ENCODE measurements at places on chromosomes 11 and 22.

DNA sequence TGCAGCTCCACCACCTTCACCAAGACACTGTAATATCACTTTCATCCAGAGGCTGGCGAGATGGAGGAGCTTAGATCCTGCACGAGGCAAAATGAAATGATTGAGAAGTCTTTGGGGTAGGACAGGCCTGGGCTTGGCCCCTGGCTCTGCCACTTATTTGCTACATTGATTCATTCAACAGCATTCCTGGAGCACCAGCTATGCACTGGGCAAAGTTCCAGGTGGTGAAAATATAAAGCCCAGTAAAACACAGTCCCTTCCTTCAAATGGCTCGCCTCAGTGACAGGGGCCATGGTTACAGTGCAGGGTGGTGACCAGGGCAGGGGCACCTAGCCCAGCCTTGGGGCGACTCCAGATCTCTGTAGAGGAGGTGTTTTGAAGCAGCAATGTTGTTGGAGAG lies 19.7 kb downstream of the ALX4 start:
- no peak for DNase-seq

- no peak for DNase-seq
These were observed at the start of gene XKR3 for GRCh38 chr22:16824716-16825687. TSS of gene XKR3 (minus strand) at chr22:16825411. CDS start at chr22:16808073, 17,338 bp downstream.

- DNase-seq, result no peak
These were observed 34.4 kb downstream of the MARK2 start for GRCh38 chr11:63873311-63873710.

DNA sequence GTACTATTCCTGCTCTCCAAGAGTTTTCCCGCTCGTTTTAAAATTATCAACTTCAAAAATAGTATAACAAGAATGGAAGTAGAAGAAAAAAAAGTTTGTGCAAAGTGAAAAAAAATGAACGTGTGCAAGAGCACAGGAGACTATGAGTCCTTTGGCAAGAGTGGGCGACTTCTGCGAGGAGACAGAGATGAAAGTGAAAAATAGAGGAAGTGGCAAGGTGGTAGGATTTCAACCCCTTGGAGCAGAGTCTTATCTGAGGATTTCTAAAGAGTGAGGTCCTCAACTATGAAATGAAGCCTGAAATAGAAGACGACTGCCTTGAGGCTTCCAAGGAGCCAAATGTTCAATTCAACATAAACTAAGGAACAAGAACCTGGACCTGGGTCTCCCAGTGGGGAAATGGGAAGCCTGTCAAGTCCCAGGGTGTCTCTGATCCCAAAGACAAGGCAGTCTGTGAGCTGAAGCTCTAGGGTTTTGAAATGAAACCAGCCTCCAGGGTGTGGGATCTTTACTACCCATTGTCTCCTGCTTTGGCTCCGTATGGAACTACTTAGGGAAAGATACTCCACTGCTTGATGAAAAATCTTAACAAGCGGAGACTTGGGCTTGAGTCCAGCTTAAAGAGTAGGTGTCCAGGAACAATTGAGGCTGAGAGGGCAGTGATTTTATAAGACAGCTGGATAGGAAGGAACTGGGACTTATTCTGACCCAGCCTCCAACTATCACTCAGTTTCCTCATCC lies 4.8 kb downstream of the P4HA3 start:
- no peak for DNase-seq

DNA sequence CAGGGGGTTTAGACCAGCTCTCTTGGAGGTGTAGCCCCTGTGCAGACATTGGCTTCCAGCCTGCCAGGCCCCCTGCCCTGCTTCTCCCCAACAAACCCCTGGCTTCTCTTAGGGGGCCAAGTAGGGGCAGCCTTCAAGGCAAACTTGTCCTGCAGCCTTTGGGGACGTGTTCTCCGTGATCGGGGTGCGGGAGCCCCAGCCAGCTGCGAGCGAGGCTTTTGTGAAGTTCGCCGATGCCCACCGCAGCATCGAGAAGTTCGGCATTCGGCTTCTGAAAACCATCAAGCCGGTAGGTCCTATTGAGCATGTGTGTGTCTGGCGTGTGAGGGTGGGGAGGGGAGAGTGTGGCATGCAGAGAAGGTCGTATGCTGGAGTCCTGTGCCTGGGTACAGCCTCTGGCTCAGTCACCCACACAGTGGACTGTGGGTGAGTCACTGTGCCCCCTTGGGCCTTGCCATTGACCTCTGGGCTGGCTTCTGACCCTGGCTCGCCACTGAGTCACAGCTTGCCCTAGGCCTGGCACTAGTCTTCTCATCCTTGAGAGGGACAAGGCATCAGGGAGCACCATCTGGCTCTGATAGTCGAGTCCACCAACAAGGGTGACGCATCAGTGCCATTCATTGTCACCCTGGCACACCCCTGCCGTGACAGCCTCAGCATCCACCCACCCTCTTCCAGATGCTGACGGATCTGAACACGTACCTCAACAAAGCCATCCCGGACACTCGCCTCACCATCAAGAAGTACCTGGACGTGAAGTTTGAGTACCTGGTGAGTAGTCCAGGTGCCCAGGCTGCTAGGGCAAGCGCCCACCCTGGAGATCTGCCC lies 11.4 kb downstream of the SLC16A8 start:
- no peak for DNase-seq

GRCh38 chr11:126755526-126755925 lies 245.0 kb downstream of the KIRREL3 start:
- no peak for DNase-seq

DNA sequence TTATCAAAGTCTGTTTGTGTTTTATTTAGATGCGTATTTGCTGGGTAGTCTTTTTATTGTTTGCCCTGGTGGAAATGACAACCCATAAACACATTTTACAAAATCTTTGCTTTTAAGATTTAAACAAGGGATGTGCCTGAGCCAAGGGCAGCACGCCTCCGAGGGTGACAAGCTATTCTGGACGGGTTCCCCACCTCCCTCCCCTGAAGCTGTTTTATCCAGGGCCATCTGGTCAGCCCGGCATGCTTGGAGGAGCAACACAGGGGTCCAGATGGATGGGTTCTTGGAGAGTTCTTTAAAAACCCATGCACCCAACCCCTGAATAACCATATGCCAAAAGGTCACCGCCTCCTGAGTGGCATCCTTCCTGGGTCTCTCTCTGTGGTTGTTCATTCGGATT lies 408.9 kb downstream of the OPCML start:
- no peak for DNase-seq

GRCh38 chr22:46879083-46879482 lies 116.6 kb downstream of the TBC1D22A start:
- DNase-seq, result no peak

DNA sequence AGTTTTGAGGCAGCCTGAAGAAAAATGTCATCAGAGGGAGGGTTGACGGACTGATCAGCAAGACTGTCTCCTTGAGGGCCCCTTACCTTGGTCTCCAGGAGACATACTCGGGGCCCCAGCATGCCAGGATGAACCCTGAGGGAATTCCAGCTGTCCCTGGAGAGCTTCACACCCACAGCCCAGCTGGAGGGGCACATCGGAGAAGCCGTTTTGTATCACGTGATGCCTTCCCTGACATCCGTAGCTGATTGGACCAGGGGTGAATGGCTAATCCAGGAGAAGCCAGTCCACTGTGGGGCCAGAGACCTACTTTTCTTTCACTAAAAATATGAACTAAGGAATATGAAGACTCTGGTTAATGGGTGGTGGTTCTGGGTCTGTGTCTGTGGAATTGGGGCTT lies 86.0 kb upstream of the TP53I11 start:
- no peak for DNase-seq

- no peak for DNase-seq
These were observed 28.7 kb upstream of the PICK1 start for GRCh38 chr22:38028344-38029130.

GRCh38 chr22:16609548-16610261 lies 17.1 kb upstream of the CCT8L2 start:
- no peak for DNase-seq

DNA sequence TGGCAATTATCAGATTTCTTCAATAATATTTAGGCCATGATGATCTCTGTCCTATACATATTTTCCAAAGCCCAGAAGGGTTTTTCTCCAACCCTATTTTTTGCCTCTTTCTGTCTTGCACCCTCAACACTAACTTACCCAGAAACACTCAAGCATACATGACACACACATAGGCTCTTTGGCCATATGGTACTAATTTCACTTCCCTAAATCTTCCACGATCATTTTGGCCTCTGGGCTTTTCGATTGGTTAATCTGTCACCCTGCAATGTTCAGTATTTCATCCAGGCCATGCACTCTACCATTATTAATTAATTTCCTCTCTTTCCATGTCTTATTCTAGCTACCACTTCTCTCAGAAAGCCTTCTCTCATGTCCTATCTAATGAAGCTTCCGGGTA lies 59.8 kb downstream of the LUZP2 start:
- DNase-seq, result no peak

GRCh38 chr11:61922539-61922938 lies 5.2 kb upstream of the RAB3IL1 start:
- DNase-seq, result peak; percentile 90

DNA sequence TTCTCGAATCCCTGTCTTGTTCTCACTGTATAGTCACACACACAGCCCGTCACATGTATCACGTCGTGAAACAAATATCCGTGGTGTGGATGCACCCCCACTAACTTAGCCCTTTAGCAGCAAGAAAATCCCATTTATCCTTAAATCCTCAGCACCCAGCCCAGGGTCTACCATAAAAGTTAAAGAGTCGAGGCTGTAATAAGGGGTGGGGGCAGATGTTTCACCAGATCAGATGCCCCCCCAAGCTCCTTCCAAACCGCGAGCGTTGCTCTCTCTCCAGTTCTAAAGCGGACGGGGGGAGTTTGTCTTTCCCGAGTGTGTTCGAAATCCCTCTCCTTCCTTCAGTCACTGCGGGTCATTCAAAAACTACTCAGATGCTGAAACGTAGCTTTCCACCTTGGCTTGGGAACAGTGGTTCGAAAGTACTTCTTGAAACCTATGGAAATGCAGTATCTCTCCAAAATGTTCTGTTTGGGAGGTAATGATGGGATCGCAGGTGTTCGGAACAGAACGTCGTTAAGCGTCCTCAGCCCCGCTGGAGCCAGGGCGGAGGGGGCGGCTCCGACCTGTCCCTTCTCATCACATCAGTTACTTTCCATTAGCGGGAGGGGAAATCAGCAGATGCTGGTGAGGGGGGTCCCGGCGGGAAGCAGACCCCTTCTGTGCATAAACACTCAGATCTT lies 156.2 kb downstream of the BRD1 start:
- no peak for DNase-seq

- no peak for DNase-seq
These were observed 15.1 kb downstream of the PLEKHA7 start for GRCh38 chr11:16999116-16999515.

DNA sequence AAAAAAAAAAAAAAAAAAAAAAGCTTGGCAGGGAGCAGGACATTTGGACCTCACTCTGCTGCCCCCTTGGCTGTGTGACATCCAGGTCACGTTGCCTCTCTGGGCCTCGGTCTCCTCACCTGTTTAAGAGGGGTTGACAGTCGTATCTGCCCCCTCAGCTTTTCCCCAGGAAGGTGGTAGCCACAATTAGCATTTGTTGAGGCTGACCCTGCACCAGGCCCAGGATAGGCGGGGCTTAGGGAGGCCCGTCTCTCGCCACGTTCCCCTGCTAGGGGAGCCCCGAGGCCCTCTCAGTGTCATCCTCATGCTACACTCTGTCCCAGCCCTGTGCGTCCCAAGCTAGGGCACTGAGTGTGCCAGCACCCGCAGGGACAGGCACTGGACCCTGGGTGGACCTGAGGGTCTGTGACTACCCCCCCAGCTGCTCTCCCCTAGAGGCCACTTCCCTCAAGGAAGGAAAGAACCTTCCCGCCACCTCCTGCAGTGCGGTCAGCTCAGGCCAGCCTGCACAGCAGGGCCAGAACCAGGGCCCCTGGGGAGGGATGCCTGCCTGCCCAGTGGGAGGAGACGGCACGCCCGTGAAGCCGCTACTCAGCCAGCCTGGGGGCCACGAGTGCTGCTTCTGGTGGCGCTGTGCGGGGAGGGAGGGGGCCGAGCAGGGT lies 38.5 kb upstream of the PPARA start:
- DNase-seq, result no peak

DNA sequence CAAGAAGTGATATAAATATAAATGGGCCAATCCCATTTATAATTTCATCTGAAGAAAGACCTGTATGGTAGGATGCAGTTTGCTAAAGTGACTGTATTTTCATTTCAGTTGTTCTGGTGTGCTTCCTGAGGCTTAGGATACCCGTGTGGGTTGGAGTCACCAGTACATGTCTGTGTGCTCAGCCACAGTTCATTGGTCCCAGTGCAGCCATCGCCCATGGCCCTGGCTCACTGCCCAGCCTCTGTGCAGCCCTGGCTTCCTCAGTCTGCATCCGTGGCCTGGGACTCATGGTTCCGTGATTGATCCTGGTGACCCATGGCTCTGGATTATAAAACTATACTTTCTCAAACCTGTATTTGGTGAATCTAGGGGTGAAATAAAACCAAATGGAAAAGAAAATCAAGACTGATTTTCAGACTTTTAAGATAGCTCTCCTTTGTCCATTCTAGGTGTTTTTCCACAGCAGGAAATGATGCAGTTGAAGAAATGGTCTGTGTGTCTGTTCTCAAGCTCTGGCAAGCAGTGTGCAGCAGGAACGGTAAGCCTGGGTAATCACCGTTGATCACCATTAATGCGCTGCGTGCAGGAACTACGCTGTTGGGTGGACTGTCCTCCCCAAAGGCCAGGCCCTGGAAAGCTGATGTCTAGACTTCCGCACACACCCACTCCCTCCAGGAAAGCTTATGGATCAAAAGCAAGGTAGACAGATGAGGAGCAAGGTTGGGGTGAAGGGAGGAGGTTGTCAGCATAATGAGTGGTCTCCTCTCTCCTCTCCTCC lies 27.2 kb downstream of the TTC12 start:
- no peak for DNase-seq

DNA sequence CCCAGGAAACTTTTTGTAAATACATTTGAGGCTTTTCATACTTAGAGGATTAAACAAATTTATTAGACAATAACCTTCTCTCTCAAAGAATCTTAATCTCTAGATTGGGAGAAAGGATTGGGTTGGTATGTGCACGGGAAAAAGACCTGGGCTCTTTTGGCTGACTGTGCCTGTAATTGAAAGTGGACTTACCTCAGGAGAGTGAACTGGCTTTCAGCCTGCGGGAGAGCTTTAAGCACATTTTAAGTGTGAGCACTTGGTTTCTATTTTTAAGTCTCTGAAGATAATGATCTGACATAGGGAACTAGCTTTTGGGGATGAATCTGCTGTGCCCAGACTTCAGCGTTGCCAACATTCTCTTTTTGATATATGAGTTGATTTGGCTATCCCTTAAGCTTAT lies 35.8 kb downstream of the UVRAG start:
- no peak for DNase-seq
